Memory B cell (primary cell): ENCODE measurements at places on chromosomes 12 and 14.

DNA sequence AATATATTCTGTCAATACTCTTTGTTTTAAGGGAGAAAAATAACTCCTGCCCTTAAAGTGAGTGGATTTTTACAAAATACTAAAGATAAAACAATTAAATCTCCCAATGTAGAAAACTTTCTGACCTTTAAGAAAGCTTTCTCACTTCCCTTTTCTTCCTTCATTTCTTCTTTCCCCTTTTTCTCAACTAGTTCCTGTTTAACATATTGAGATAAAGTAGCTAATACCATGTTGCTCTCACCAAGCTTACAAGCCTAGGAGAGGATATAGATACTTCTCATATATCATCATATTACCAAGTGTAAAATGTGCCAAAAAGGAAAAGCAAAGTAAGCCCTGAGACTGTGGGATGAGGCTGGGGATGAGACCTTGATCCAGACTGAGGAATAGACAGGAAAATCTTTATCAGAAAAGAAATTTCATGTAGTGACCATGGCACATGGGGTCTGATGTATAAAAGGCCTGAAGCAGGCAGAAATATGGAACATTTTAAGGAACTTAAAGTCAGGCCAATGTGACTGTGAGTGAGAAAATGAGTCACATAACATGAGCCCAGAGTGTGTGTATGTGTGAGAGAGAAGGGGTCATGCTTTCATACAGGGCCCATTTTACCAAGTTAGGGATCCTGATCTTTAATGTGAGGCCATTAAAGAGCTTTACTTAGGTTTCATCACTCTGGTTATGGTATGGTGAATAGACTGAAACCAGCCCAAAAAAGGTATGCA, 1.6 kb upstream of the RPL10L start:
- DNase-seq: no peak

DNA sequence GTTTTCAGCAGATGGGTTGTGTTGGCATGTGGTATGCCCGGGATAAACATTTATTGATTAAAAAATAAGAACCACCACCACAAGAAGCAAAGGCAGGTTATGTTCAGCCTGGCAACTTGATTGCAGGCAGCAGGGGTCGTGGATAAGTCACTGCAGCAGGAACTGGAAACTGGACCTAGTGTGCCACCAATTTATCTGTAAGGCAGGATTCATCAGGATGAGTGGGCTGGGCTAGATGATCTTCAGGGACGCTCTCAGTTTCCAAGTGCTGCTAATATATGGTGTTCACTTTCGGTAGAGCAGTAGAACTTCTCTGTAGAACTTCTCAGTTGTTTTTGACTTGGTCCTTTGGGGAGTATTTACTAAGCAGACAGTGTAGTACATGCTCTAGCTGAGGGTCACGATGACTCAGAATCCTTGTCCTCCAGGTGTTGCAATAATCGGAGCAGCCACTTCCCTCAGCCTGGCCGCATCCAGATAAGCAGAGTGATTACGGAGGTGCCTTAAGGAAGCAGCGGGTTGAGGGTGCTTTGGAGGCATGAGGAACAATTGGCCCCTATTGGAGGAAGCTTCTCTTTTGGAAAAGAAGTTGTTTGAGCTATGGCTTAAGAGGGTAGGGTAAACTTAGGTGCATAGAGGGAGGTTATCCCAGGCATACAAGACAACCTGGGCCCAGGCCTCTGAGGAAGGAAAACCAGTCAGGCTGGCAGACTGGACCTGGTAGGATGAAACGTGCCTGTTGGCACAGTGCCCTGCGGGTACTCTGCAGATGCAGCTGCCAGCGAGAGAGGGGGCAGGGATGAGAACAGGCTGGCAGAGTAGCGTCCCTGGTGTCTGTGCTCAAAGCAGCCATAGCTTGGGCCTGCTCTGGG, 104.0 kb downstream of the GPR135 start:
- no peak for DNase-seq

GRCh38 chr14:55556929-55557623, 22.9 kb upstream of the KTN1 start:
- no peak for DNase-seq

GRCh38 chr12:89477633-89478279, 46.8 kb downstream of the GALNT4 start:
- no peak for DNase-seq

- DNase-seq: no peak
Measured at GRCh38 chr12:132356691-132357622, 27.6 kb upstream of the GALNT9 start.

DNA sequence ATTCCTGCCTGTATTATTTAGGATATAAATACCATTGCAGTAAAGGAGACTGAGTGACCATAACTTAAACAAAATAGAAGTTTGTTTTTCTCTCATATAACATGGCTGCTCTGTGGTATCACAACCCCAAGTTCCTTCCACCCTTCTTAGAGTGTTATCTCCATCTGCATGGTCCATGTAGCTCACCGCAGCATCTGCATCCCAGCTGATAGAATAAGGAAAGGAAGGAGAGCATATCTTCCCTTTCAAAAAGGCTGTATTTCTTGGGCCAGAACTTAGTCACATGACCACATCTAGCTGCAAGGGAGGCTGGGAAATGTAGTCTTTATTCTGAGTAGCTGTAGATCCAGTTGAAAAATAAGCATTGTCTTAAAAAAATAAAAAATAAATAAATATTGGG, 184.8 kb upstream of the NUDT4 start:
- no peak for DNase-seq

DNA sequence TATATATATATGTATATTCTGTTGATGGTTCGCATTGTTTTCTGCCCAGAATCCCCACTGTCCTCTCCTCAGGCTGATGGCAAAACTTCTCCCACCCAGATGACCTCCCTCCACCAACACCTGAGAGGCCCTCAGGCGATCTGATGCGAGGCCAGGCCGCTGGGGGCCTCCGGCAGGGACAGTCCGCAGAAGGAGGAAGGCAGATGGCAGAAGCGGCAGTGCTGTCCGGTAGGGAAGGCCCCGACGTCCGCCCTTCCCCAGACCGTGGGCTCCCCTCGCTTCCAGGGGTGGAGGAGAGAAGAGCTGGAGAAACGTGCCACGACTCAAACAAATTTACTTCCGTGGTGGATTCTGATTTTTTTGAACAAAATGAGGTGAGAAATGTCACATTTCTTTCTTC, 178.3 kb upstream of the RGS6 start:
- no peak for DNase-seq

DNA sequence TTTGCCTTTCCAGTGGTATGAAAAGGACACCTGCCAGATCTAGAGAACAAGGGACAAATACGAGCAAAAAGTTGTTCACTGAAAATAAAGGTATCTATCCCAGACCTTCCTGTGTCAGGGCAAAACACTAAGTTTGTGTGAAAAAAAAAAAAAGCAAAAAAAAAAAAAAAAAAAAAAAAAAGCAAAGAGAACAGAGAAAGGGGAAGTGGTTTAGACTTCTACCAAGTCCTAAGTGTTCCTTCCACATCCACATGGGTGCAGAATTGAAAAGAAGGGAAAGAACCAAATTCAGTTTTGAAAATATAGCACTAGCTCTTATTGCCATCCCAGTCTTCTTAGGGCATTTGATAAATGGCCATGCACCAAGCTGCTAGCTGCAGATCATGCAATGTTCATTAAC, 41.7 kb downstream of the ZCRB1 start:
- DNase-seq: no peak

GRCh38 chr12:123928274-123928865, 44.3 kb downstream of the CCDC92 start:
- no peak for DNase-seq

DNA sequence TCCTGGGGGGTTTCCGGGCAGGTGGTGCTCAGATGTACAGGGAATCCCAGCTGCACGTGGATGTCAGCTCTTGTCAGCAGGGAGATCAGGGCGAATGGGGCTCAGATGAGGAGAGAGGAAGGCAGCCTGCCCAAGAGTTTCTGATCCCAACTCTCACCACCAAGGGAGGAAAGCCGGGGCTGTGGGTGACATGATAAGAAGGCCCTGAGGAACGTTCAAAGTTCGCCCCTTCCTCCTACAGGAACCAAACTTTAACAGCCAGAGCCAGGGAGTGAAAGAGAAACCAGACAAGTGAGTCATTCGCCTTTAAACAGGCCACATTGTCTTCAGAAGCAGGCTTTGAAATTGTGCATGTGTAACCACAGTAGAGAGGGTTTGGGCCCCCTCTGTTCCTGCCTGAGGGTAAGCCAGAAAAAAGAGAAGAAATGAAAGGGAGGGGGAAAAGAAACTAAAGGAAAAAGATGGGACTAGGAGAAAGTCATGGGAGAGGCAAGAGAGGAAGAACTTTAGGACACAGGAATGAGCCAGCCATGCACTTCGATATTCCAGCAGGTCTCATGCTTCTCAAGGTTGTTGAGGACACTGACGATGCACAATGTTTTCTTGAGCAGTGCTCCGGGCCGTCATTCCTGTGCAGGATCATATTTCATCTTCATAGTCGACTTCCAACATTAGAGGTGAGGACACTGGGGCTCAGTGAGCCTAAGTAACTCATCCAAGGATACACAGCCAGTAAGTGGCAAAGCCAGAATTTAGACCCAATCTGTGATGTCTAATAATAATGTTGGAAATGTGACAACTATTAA, 691.4 kb upstream of the TBX3 start:
- no peak for DNase-seq

GRCh38 chr12:109771746-109772621, 58.4 kb downstream of the FAM222A start:
- DNase-seq: no peak

- no peak for DNase-seq
Measured at GRCh38 chr12:75444429-75445136, 36.0 kb upstream of the GLIPR1 start.

- DNase-seq: no peak
Measured at GRCh38 chr12:58583529-58583928, 336.8 kb downstream of the LRIG3 start.

GRCh38 chr12:5171701-5172100, 128.0 kb downstream of the KCNA5 start:
- DNase-seq: no peak

DNA sequence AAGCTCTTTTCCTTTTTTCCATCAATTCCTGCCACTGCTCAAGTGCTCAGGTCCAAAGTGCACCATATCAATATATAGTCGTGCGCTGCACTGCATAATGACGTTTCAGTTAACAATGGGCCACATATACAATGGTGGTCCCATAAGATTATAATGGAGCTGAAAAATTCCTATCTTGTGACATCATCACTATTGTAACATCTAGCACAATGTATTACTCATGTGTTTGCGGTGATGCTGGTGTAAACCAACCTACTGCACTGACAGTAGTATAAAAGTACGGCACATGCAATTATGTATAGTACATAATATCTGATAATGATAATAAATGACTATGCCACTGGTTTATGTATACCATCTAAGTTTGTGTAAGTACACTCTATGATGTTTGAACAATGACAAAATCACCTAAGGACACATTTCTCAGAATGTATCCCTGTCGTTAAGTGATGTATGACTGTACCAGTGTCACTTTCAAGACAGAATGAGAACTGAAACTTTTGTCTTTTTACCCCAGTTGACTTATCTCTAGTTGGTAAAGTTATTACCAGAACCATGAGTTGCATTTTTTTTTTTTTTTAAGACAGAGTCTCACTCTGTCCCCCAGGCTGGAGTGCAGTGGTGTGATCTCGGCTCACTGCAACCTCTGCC, 53.7 kb upstream of the INSM2 start:
- DNase-seq: no peak

DNA sequence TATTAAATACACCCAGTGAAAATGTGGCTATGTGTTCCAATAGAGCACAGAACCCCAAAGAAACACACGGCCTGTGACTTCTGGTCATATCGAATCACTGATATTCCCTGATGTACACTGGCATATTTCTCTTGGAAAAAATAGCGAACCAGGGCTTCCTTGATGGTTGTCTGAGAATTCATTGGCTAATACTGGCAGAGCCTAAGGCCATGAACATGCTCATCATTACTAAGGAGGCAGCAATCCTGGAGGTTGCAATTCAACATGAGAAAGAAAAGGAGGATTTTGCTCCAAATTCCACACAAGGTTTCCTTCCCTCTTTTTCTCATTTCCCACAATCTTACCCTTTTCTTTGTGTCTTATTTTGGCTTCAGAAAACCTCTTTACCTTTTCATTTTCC, 212.9 kb upstream of the HMGA2 start:
- no peak for DNase-seq

- DNase-seq: no peak
Measured at GRCh38 chr12:34605510-34605887, 583.2 kb downstream of the ALG10 start.

GRCh38 chr14:56659964-56660551, 80.5 kb downstream of the TMEM260 start:
- no peak for DNase-seq

DNA sequence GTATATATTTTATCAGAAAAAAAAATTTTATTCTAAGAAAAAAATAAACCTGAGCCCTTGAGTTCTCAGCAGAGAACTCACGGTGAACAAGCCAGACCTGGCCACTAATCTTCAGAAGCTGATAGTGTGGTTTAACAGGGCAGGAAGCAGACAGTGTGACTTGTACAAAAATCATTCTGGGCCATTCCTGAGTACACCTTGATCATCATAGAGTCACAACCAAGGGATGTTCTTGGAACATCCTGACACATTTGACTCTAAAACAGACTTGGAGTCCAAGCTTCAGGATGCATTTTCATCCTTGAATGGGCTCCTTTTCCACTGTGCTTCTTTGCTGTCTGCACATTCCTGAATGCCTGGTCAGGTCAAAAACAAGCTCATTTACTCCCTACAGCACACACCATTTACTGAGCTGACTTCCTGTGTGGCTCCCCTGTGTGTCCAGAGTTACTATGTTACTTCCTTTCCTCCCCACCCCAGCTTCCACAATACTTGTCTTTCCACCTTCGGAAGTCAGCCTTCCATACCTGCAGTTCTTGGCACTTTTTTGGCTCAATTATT, 112.0 kb downstream of the ANO6 start:
- no peak for DNase-seq

DNA sequence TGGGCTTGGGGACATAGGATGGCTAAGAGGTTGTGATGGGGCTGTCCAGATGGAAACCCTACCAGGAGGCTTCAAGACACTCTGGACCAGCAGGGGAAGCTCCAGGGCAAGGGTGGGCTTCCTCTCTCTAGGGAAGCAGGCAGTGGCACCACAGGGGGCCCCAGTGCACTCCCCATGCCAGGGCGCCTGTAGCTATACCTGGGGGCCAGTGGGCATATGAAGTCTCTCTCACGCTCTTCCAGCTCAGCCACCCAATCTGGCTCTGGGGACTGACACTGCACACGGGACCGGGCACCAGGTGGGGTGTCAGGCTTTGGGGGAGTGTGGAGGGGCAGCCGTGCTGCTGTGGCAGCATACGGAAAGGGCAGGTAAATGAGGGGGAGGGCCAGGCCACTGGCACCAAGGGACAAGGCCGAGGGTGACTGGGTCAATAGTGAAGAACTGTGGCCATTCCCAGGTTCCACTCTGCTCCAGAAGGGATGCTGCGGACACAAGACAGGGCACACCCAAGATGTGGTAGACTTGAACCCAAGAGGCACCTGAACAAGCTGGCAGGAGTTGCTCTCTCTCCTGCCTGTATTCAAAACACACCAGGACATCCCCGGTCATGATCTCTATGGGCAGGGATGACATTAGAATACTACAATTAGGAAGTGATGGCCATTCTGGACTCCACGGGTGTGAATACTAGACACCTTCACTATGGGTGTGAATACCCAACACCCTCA, 27.5 kb downstream of the RFLNA start:
- DNase-seq: no peak

GRCh38 chr14:96038920-96039632, at the start of gene C14orf132:
Gene C14orf132, plus strand, starts transcription at chr14:96039362. Its CDS starts 139 bp downstream, at chr14:96039501.
- DNase-seq: no peak

- no peak for DNase-seq
Measured at GRCh38 chr12:52828156-52828555, 6.0 kb downstream of the KRT79 start.
